AG04450 (cell line): ENCODE measurements at places on chromosomes 2 and 18.

DNA sequence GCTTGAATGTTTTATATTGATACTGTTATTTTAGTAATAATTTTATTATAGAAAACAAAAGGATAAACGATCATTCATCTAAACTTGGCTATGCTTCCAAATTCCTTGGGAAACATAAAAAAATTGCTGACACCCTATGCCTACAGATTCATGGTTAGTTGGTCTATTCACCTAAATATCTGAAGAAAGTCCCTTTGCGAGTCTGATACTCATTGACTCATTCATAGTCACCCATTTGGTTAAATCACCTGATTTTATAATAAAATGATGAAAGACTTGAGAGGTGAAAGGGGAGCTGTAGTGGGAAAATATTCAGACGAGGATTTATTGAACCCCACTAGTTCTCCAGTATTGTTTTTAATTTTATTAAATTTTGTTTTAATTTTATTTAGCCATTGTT is 112.0 kb downstream of the PTPN4 start:
- no peak for DNase-seq

DNA sequence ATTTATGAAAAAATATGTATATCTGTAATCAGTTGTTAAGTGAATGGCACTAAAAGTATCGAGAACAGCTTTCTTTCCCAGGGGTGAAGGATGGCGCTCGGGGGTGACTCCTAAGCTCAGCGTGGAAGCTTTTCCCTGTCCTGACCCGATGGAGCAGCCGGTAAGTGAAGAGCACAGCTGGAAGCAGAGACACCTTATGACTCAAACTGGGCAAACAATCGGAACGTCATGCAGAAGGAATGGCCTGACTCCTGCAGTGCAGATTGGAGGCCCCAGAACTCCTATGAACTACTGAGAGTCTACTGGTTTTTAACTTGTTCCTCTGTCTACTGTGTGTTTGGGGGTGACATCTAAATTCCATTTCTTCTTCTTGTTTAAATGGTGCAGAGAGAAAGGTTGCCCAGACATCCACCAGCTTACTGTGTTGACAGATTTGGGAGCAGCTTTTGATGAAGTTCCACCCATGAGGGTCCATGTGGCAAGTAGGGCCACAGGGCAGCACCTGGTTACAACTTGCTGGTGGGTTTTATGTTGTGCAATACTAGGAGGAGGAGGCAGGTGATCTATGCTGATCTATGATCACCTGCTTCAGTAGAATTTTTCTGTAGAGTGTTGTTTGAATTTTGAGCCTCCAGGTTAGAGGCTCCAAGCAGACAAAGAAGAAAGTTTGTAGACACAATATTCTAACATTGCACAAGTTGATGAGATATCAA is 52.8 kb upstream of the TMEM182 start:
- no peak for DNase-seq

DNA sequence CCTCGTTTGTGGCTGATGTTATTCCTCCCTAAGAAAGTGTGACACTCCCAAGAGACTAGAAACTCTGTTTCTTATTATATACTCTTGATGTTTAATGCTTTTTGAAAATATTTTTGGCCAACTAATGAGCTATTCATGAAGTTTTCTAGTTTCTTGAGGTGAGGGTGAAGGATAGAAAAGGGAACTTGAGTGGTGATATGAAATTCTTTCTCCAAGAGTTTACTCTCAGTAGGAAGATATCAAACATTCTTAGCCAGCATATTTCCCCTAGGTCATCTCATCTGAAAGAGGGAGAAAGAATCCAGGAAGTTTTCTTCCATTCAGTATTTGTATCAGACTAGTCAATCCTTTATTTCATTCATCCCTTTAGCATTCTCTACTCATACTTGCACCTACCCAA is 95.7 kb downstream of the MAP3K20 start:
- DNase-seq = no peak

DNA sequence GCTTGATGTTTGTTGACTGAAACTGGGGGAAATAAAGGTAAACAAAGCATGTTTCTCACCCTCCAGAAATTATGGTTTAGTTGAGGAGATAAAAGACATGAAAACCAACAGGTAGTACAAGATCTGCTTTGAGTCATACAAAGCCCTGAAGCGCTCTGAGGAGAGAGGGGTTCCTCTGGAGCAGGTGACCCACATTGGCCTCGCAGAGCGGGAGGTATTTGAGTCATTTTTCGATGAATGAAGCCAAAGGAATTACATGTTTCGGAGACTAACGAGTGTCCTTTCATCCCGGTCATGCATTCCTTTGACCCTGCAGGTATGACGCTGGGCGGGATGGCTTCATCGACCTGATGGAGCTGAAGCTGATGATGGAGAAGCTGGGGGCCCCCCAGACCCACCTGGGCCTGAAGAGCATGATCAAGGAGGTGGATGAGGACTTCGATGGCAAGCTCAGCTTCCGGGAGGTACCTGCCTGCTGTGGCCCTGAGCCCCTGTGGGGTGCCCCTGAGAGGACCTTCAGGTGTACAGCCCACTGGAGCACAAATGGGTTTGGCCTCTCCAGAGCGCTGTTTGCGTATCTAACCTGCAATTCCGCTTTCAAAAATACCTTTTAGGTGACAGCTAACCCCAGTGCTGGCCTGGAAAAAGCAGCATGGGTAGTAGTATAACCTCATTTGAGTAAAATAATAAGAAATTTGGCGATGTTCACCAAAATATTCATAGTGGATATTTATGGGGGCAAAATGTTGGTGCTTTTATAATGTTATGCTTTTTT is 29.3 kb downstream of the EFHD1 start:
- no peak for DNase-seq

- DNase-seq = no peak
Observed at GRCh38 chr2:59223742-59224141, 982.6 kb upstream of the FANCL start.

- DNase-seq = no peak
Observed at GRCh38 chr2:59427980-59428379, 1125.5 kb downstream of the BCL11A start.

GRCh38 chr2:181073896-181074295 is 93.5 kb downstream of the UBE2E3 start:
- DNase-seq = no peak

GRCh38 chr18:35376742-35377695 is at the start of gene ZNF396:
ZNF396 (minus strand) TSS chr18:35377337; CDS start chr18:35374292, 3,045 bp downstream.
- DNase-seq = no peak

DNA sequence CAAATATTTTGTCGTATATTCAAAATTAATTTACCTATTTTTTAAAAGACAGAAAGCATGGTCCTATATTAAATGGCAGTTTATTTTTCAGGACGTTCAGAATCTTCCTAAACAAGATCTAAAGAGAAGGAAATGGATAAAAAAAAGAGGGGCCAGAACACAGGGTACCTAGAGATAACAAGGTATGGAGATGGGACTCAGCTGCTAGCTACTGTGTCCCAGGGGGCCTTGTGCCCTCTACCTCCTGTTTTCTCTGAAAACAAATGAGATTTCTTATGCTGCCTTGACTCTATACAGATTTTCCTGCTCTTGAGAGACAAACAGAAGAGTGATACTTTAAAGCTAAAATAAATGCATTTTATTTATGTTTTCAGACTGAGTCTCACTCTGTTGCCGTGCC is 9.3 kb downstream of the PRKD3 start:
- DNase-seq = no peak

DNA sequence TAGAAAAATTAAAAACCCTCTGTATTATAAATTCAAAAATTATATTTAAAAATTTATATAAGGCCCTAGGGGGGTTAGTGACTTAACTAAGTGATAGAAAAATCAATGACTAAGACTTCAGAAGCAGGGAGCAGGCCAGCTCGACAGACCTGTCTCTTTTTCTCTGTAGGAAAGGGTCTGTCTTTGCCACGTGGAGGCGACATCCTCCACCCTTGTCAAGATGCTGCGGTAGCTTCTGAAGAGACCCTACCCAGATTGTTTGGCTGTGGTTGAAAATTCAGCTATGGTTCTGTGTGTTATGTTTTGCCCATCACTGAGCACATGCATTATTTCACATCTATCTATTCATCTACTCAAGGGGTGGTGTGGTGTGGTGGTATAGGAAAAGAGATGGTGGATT is 8.2 kb upstream of the SLC4A3 start:
- DNase-seq = no peak

GRCh38 chr18:74595431-74595830 is 2.2 kb upstream of the ZNF407 start:
- no peak for DNase-seq

DNA sequence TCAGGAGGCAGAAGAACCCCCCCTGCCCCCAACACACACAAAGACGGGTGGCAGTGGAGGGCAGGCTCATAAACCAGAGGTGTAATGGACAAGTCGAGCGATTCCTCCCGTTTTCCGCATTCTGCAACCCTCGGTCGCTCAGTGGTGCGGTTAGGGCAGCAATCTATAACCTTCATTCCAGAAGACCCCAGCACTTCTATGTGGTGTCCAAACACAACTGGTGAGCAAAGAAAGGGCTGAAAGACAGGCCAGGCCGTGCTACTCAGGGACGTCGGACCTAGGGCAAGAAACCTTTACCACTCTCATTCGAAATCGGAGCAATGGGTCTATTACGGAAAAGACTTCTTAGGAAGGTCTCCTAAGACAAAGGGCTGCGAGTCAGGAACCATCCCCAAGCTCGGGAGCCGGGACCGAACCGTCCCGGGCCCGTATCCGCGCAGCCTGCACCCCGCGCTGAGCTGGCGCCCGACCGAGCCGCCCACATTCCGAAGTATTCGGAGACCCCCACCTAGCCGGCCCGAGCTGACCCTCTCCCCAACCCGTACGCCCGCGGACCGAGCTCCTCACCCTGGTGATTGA is 568 bp downstream of the ARL5A start:
- no peak for DNase-seq

DNA sequence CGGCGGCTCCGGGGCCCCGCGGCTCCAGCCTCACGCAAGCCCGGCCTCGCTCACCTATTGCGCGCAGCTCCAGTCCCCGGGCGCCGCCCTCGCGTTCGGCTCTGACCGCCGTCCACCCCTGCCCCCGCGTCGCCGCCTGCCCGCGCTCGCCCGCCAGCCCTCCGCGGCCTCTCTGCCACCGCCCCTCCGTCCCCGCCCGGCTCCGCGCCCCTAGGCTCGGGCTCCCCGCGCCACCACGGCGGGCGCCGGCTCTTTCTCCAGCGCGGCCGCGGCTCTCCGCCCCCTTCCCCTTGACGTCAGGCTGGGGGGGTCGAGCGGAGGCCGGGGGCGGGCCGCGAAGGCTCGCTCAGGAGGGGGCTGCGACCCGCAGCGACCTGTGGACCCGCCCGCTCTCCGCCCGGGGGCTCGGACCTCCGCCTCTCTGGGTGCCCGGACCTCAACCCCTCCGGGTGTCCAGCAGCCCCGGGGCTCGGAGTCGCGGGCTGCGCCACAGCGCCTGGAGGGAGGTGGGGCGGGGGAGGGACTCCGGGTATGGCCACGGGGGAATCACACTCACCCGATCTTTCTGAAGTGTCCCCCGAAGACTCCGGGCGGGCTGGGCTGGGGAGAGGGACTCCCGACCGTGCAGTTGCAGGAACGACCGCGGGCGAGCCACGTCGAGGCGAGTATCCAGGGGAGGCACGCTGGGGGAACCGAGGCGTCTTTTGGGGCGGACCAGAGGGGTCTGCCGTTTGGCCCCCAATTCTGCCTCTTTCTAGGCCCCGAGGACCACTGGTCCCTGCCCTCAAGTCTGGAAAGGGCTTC is at the start of gene SEMA4C:
Gene SEMA4C, minus strand, starts transcription at position 259 of the 804 bp plus-strand sequence. CDS start 2,194 bp downstream, outside the sequence.
- DNase-seq = no peak

- no peak for DNase-seq
Observed at GRCh38 chr18:75203416-75204268, 5.3 kb downstream of the PTGR3 start.

- no peak for DNase-seq
Observed at GRCh38 chr18:70822691-70823090, 533.8 kb downstream of the SOCS6 start.

GRCh38 chr2:18824325-18824790 is 235.0 kb upstream of the NT5C1B start:
- DNase-seq = no peak

DNA sequence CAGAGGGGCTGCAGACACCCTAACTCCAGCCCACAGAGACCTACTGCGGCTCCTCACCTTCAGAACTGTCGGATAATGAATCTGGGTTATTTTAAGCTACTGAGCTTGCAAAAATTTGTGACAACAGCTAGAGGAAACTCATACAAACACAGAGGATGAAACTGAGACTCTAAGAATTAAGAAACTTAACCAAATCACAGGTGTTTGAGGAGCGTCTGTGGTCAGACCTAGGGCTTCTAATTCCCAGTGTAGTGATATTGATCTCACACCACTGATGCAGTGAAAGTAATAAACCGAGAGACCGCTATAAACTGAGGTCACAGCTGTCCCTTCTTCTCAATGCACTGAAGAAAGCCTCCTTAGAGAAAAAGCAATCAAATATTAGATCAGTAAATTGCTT is 110.1 kb downstream of the RGPD3 start:
- DNase-seq = no peak

DNA sequence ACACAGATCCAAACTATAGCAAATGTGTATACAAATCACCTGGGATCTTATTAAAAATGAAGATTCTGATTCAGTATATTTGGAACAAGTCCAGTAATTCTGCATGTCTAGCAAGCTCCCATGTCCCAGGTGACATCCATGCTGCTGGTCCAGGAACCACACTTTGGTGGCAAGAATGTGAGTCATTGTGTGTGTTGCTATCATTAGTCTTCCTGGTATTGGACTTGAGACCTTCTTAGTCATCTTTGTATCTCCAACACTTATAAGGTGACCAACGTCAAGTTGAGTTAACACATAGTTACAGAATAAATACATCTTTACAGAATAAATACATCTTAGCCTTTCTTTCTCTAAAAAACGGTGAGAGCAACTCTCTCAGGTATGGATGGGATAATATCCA is 107.9 kb upstream of the NDUFV2 start:
- DNase-seq = no peak

- DNase-seq = no peak
Observed at GRCh38 chr2:30731706-30732105, 75.5 kb downstream of the CAPN13 start.

DNA sequence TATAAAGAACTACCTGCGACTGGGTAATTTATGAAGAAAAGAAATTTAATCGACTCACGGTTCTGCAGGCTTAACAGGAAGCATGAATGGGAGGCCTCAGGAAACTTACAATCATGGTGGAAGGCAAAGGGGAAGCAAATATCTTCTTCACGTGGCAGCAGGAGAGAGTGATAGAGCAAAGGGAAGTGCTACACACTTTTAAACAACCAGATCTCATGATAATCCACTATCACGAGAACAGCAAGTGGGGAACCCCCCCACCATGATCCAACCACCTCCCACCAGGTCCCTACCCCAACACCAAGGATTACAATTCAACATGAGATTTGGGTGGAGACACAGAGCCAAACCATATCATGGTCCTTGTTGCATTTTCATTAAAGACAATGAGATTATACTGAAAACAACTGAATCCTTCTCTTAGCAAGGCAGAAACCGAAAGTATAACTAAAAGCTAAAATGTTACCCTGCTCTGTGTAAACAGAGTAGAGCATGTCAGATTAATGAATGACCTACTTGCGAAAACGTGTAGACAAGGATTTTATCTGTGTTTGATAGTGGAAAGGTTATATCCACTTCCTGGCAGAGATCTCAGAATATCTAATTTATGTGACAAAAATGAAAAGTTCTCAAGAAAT is 60.1 kb upstream of the RBBP8 start:
- no peak for DNase-seq
